Amniotic stem cell (primary cell): ENCODE measurements at places on chromosomes 2 and 18.

DNA sequence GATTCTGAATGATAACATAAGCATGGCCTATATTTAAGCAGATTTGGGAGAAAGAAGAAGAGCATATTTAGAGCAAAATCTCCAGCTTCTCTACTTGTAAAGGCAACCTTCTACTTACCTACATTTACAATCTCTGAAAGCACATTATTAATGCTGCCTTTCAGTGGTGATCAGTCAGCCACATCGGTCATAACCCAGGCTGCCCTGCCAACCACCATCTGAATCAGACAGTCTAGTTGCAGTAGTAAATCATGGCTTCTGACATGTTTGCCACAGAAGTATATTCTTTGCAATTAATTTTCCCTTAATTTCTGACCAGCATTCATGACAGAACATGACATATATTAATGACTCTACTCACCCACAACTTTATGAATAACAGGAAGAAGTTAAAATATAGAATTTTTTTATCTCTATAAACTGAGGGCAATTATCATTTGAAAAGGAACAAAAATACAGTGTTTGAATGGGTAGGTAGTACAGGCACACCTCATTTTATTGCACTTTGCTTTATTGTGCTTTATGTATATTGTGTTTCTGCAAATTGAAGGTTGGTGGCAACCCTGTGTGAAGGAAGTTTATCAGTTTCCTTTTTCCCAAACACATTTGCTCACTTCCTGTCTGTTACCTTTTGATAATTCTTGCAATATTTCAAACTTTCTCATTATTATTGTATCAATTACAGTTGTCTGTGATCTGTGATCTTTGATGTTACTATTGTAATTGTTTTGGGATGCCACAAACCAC, 531.6 kb upstream of the CHAC2 start:
- no peak for DNase-seq

DNA sequence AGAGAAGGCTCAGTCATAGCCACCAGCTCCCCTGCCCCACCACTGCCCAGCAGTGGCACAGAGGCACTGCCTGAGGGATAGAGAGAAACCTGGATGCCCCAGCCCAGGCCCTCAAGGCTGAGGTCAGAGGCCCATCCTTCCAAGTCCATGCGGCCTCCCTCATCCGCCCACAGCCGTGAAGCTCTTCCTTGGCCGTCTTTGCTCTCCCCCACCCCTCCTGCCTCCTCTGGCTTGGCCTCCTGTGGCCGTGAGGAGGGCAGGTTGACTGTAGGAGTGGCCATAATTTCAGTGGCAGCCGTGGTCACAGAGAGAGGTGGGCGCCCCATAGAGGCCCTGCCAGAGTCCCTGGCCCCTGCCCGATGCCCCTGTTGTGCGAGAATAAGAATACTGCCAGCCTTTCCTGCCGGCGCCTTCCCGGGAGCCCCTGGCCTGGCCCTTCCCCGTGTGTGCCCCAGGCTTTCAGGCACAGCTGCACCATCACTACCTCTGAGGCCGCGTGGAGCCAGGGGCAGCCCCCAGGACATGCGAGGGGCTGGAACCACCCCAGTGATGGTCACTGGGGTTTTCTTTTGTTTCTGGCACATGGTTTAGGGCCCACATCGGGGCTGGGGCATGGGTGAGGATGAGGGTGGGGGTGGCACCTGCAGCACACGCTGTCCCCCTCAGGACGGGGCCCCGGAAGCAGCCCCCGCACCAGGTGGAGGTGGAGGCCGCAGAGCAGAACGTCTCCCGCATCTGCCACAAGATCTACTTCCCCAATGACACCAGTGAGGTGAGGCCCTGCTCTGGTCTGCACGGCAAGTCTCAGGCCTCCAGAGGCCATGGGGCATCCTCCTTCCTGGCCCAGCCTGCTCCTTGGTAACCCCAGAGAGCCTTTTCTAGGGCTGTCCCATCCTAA, 13.1 kb upstream of the GPR17 start:
- no peak for DNase-seq

DNA sequence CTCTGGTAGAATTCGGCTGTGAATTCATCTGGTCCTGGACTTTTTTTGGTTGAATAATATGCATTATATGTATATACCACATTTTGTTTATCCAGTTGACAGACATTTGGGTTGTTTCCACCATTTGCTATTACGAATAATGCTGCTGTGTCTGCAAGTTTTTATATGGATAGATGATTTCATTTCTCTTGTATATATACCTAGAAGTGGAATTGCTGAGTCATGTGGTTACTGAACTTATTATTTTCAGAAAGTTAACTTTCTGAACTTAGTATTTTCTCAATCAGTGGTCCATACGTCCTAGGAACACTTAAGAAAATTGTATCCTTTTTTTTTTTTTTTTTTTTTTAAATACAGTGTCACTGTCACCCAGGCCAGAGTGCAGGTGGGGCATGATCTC, 63.3 kb downstream of the RIF1 start:
- DNase-seq = no peak

GRCh38 chr2:2902547-2903281, 474.9 kb downstream of the EIPR1 start:
- no peak for DNase-seq

DNA sequence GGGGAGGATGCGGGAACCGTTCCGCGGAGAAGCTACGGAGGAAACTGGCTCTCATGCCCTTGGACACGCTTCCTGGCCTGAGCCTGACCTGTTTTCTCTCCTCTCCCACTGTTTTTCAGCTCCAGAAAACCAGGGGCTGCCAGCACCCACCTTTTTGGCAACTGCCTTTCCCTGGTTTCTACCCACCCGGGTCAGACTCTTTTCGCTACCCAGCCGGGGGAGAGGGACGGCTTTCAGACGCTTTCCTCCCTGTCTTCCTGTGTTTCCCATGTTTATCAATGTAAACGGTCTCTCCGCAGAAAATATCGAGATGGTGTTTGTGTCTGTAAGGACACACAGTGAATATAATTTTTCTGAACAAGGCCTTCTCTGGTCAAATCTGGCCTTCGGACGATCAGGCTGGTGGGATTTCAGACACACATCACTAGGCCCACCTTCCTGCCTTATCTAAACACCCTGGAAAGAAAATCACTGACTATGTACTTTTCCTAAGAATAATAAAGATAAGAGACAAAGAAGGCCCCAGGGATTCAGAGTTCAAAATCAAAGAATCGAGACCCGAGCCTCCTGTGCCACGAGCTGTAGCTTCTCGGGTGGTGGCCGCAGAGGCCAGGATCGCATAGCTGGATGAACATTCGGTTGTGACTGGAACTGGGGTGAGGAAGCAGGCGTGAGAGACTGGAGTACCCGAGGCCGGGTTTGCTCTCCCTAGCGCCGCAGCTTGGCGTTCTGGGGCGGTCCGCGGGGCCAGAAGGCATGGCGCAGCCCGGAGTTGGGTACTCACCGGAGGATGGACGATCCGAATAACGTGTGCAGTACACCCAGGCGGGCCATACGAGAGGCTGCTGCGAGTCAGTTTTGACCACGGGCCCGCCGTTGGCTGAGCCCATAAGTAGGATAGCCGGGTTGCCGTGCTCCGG, 1.7 kb downstream of the EN1 start:
- no peak for DNase-seq

- no peak for DNase-seq
These were observed 3.1 kb upstream of the MALT1 start for GRCh38 chr18:58668211-58668610.
